ENCODE measurements at places on chromosomes 16 and 17. TPM values are rescaled to one million over a fixed set of nuclear protein-coding genes. Genes with fewer than 3 reads are reported as not detected.

PDILT gene
- total RNA-seq: not detected

LRRC36 gene
- total RNA-seq: 0.66 TPM

KRTAP1-5 gene
- not detected for total RNA-seq

HS3ST6 gene
- total RNA-seq: not detected

FBXW10 gene
- 0.23 TPM for total RNA-seq

GRCh38 chr16:49365711-49366509, 7.7 kb upstream of the C16orf78 start:
- DNase-seq: no peak

DNA sequence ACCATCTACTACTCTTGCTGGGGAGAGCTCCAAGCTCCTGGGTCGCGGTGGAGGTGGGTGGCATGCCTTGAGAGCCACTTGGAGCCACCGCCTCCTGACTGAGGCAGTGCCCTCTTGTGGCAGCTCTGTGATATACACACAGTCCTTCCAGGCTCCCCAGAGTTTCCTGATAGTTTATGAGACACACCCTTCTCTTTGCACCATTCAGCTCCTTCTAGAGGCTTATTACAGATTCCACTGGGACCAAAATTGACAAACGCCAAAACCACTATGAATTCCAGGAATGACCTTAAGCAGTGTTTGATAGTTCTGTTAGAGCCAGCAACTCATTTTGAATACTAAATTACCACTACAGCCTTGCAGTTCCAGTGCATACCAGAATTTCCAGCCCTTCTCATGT, 170.1 kb upstream of the CDH13 start:
- peak; percentile 70 for DNase-seq

GRCh38 chr16:55212791-55213190, 111.2 kb upstream of the IRX6 start:
- no peak for DNase-seq

- DNase-seq: no peak
These were observed 448.6 kb downstream of the CA10 start for GRCh38 chr17:51709694-51710633.

- DNase-seq: no peak
These were observed 43.6 kb upstream of the USP7 start for GRCh38 chr16:9007177-9007794.

Data from activated CD4-positive, alpha-beta T cell treated with anti-CD3 and anti-CD28 coated beads for 36 hours (primary cell).